ENCODE measurements at places on chromosomes 5 and 9.
A peak's percentile ranks its signal among the peaks of the same experiment; 100 is the strongest.

- DNase-seq = no peak
These were observed 2.7 kb upstream of the CNTFR start for GRCh38 chr9:34591917-34592866.

DNA sequence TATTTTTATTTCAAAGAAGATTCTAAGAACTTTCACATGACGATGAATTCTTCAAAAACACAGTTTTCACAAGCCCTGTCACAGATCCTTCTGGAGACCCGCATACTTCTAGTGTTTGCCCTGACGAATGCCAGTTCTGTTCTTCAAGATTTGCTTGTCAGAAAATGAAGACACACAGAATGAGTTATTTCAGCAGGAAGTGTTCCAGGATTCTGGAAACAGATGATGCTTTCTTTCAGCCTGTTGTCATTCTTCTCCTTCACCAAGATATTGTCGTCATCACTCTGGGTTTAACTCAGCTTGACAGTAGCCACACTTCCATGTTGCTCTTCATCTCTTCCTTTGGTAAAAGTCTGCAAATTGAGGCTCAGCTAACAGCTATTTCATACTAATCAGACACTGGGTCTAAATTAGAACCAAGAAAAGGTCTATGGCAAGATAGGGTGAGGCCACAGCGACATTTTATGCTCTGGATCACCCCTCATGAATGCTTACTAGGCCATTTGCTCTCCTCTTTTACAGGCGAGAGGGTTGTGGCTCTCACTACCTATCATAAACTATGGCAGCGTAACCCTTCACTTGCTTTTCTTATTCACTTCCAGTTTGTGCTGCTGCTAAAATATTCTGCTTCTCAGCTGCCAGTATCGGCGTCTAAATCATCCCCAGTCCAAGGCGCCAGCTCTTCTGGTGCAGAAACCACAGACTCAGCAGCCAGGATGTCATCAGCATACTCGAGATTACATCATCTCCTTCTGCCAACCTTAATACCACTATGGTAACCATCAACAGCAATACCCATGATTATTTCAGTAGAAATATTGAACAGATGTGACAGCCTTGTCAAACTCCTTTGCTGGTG lies 159.6 kb upstream of the TBCA start:
- no peak for DNase-seq

GRCh38 chr5:150999704-151000442 lies 20.5 kb upstream of the GPX3 start:
- peak; percentile 38 for DNase-seq

GRCh38 chr9:20732118-20732517 lies 48.1 kb downstream of the FOCAD start:
- no peak for DNase-seq

- no peak for DNase-seq
These were observed 6.1 kb downstream of the BASP1 start for GRCh38 chr5:17223367-17224185.

- DNase-seq = peak; percentile 71
These were observed 1.2 kb upstream of the SQSTM1 start for GRCh38 chr5:179819296-179820126.

GRCh38 chr5:14705556-14705955 lies 41.0 kb downstream of the OTULIN start:
- no peak for DNase-seq

GRCh38 chr9:121700832-121701419 lies 49.5 kb downstream of the DAB2IP start:
- DNase-seq = no peak

DNA sequence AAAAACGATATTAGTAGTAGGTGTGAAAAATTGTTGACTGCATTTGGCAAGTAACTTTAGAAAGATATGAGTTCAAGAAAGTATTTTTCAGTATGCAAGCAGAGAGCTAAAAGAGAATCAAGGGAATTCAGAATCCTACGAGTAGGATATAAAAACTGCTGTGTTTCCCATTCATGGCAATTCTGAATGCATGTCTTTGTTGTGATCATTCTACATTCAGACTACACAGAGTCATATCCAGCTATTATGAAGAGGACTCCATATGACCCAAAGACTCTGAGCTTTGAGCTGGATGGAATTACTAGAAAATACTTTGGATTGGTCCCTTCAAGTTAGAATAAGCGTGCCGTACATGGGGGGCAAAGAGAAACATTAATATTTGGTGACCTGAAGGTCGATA lies 12.0 kb downstream of the IFNE start:
- no peak for DNase-seq

GRCh38 chr9:123218831-123219230 lies 49.6 kb downstream of the STRBP start:
- no peak for DNase-seq

DNA sequence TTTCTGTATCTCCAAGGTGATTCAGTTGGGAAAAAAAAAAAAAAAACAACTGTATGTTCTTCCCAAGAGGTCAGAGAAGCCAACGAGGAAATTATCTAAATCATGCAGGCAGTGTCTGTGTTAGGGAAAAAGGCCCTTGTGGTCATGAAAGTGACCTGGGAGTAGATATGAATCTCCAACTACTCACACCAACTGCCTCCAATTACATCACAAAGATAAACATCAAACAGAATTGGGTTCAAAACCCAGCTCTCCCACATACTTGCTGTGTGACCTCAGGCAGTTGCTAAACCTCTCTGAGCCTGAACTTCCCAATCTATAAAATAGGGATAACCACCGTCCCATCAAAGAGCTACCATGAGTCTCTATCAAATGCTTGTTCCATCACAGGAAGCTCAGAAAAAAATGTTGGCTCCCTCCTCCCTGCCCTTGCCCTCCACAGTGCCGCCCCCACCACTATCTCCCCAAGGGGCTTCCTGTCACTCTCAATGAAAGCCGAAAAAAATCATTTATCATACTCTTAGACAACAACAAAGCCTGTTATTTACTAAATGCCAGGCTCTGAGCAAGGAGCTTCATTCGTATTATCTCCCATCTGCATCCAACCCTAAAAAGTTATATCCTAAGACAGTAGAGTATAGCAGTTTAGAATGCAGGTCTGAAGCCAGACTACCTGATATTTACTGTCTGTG lies 42.9 kb downstream of the CDK5RAP2 start:
- DNase-seq = no peak

DNA sequence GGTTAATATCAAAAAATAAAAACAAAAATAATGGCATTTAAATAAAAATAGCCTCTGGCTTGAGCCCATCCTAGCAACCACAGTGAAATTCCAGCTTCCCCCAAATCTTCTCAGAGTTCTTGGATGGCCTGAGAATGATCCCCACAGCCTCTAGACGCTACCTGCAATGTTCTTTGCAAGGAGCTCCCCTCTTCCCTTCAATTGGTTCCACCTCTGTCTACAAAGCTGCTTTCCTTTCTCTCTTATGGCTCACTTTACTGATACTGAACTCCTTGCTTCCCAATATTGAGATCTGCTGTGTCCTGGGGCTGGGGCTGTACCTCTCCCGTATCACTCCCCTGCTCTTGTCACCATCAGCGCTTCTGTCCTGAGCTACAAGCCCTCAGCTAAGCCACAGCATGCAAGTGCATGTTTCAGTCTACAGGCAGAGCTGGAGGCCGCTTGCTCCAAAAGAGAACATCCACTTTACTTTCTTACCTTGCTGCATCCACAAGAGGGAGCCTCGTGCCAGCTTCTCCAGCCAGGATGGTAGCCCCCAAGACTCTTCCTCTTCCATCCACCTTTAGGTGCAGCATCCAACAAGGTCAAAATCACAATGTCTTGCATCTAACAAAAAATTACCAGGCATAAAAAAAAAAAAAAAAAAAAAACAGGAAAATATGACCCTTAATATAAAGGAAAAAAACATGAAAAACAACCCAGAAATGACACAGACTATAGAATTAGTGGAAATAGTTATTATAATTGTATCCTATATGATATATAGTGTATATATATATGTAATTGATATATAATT lies 57.4 kb upstream of the PRSS3 start:
- peak; percentile 12 for DNase-seq

GRCh38 chr9:132059361-132059760 lies 20.3 kb downstream of the MED27 start:
- DNase-seq = no peak

- DNase-seq = no peak
These were observed 144.7 kb upstream of the LRRTM2 start for GRCh38 chr5:139019880-139020279.

DNA sequence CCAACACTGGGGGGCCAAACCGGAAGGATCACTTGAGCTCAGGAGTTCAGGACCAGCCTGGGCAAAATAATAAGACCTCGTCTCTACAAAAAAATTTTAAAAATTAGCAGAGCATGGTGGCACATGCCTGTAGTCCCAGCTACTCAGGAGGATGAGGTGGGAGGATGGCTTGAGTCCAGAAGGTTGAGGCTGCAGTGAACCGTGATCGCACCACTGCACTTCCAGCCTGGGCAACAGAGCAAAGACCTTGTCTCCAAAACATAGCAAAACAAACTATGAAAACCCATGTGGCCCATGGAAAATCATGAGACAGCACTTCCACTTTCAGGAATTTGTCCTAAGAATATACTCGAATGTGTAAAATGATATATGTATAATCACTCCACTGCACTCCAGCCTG lies 6.1 kb downstream of the SETX start:
- DNase-seq = no peak

- no peak for DNase-seq
These were observed 110.1 kb upstream of the PPP1R26 start for GRCh38 chr9:135369412-135369990.

- DNase-seq = no peak
These were observed 22.3 kb upstream of the TMEM250 start for GRCh38 chr9:136140966-136141365.

- DNase-seq = no peak
These were observed 1.1 kb downstream of the NDOR1 start for GRCh38 chr9:137206602-137207001.

DNA sequence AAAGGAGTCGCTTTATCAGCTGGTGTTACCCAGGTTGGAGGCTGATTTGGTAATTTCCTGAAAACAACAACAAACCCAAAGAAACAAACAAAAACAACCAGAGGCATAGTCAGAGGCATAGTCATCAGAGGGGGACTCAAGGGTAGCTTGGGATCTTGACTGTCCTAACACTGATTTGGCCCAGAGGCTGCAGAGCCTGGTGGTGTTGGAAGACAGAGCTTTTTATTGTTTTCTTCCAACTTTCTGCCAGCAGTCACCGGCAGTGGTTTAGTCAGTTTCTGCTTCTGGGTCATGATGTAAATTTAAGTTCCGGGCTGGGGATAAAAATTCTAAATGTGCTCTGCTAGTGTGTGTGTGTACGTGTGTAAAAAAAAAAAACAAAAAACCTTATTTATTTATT lies 23.5 kb upstream of the NKX2-5 start:
- no peak for DNase-seq

GRCh38 chr5:126971455-126972031 lies 58.8 kb downstream of the MARCHF3 start:
- DNase-seq = no peak

- DNase-seq = no peak
These were observed 8.6 kb upstream of the COL15A1 start for GRCh38 chr9:98935071-98935505.

DNA sequence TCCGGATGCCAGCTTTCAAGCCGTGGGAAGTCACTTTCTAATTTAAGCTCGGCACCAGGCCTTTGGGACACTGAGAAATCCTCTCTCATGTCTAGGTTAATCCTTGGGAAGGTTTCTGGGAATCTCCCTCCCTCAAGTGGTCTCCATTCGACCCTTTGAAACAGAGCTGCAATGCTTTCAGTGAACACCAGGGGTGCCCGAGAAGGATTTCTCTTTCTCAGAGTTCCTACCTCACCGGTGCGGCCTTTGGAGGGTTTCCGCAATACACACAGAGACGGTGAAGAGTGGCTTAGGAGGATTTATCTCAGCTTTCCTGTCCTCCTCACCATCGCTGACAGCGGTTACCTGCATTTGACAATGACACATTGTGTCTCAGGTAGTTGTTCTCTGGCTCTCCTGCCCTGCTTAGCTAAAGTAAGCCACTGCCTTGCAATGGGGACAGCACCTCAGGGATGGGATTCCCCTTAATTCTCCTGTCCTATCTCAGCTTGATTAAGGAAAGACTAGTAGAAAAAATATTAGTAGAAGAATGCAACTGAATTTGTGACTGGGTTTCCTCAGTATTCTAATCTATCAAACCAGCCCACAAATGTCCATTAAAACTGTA lies 180.6 kb downstream of the GABRG2 start:
- DNase-seq = no peak

DNA sequence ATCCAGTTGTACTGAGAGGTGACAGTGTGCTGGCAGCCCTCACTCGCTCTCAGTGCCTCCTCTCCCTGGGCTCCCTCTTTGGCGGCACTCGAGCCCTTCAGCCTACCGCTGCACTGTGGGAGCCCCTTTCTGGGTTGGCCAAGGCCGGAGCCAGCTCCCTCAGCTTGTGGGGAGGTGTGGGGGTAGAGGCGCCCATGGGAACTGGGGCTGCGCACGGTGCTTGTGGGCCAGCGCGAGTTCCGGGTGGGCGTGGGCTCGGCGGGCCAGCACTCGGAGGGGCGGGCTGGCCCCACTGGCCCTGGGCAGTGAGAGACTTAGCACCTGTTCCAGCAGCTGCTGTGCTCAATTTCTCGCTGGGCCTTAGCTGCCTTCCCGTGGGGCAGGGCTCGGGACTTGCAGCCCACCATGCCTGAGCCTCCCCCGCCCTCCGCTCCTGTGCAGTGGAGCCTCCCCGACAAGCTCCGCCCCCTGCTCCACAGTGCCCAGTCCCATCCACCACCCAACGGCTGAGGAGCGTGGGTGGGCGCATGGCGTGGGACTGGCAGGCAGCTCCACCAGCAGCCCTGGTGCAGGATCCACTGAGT lies 342.2 kb upstream of the ZNF608 start:
- no peak for DNase-seq

GRCh38 chr5:140338336-140338735 lies 8.1 kb downstream of the HBEGF start:
- DNase-seq = no peak

DNA sequence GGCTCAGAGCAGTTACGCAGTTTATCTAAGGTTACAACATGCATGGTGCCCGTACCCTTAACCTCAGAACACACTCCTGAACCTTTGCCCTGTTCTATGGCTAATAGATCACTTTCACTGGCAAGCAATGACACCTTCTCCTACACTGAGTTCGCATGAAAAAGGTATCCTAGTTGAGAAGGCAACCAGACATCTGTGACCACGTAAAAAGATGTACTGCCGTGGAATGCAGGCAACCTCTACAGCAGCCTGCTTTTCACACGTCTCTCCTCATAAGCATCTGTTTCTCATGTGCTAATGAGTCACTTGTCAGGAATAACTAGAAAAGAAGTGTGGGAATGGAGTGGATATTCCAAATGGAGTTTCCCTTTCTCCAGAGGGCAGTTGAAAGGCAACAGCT lies 71.4 kb downstream of the FBXO38 start:
- DNase-seq = no peak

GRCh38 chr5:92070786-92071185 lies 687.7 kb upstream of the ARRDC3 start:
- no peak for DNase-seq

- peak; percentile 64 for DNase-seq
These were observed 16.9 kb downstream of the SLC25A48 start for GRCh38 chr5:135851186-135851914.

- no peak for DNase-seq
These were observed at the start of the genes EIF4E1B and SNCB for GRCh38 chr5:176629853-176630680. EIF4E1B (plus strand) TSS chr5:176630675; CDS start chr5:176642788, 12,113 bp downstream. SNCB (minus strand) TSS chr5:176630534; CDS start chr5:176629654, 880 bp downstream.

GRCh38 chr5:154756868-154757813 lies 2.0 kb downstream of the LARP1 start:
- peak; percentile 85 for DNase-seq

Measured in Ammon's horn (tissue), 1 donor.